Activated CD4-positive, alpha-beta T cell treated with anti-CD3 and anti-CD28 coated beads, Interleukin-2, amount 50 U/mL, for 24 hours (primary cell): ENCODE measurements at places on chromosomes 5 and 9.

GRCh38 chr5:119290161-119290569, 65.7 kb upstream of the TNFAIP8 start:
- no peak for DNase-seq

DNA sequence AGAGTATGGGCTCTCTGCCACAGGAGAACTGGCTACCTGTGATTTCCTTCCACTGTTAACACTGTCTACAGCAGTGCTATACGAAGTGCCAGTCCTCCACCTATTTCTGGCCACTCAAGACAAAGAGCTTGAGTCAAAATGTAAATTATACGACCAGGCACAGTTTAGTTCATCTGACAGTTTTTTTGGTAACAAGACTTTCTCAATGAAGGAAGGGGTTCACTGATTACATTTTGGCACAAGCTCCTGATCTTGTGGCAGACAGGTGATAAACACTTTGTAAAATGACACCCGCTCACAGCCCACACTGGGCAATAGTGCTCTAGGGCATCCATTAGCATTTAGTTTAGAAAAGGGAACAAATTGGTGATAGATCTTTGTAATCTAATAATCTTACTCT, 8.6 kb downstream of the RBM22 start:
- DNase-seq: no peak

- DNase-seq: no peak
Observed at GRCh38 chr5:1474866-1475543, 29.8 kb upstream of the SLC6A3 start.

GRCh38 chr5:135476615-135477581, 24.7 kb upstream of the TIFAB start:
- no peak for DNase-seq

DNA sequence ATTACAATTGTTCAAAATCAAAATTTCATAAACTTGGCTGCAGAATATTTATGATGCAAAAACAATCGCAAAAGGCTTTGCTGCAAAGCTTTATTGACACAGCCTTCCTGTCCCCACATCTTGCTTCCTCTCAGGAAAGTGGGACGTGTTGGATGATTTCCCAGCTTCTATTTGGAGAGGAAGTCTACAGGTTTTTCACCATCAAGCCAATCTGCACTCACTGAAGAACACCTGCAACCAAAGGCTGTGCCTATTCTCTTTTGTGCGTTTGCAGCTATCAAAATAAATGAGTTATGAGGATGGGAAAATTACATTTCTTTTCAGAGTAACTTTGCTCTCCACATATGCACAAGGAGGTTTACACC, 214.4 kb downstream of the PLK2 start:
- DNase-seq: no peak

GRCh38 chr5:127206320-127207113, 84.1 kb upstream of the MEGF10 start:
- DNase-seq: no peak

- DNase-seq: no peak
Observed at GRCh38 chr9:117535973-117536372, 121.1 kb upstream of the ASTN2 start.
